ENCODE measurements at places on chromosomes 13 and 19.

GRCh38 chr13:50840284-50840683, 3.2 kb downstream of the DLEU7 start:
- DNase-seq, result peak; percentile 45

GRCh38 chr13:67330149-67330548, 100.0 kb upstream of the PCDH9 start:
- no peak for DNase-seq

- DNase-seq, result no peak
These were observed 5.9 kb downstream of the VAV1 start for GRCh38 chr19:6778386-6778785.

GRCh38 chr13:20779405-20779804, 5.6 kb upstream of the EEF1AKMT1 start:
- no peak for DNase-seq

DNA sequence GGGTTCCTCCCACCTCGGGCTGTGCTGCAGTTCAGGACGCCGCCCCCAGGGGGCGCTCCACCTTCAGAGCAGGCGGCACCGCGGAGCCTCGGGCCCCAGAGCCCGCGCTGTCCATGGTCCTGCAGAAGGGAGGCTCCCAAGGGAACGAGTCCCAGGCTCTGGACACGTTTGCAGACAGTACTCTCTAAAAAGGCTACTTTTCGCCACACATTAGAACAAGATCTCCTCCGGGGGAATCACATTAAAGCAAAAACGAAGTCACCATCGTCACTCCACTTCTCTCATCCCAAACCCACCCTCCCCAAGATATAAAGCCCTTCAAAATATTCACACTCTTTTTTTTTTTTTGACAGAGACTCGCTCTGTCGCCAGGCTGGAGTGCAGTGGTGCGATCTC, 4.6 kb upstream of the SIGLEC10 start:
- peak; percentile 73 for DNase-seq

- peak; percentile 66 for DNase-seq
These were observed 659 bp downstream of the ERF start for GRCh38 chr19:42254089-42254849.

GRCh38 chr13:96252903-96253302, 163.0 kb downstream of the HS6ST3 start:
- no peak for DNase-seq

DNA sequence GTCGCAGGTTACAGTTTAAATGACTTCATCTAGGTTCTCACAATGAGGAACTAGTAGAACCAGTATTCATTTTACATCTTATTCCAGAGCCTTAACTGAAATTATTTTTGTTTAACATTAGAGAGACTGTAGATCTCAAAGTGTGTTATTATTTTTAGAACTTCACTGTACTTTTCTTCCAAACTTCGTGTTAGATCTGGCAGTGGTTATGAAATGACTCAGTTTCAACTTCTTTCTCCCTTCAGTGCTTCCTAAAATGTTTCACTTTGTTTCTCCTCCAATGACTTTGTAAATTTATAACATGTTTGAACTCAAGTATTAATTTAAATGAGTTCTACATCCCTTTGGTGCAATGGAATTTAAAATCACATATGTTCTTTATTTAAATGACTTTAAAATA, 139.3 kb downstream of the PCDH9 start:
- DNase-seq, result no peak

- DNase-seq, result no peak
These were observed 13.8 kb downstream of the CEACAM1 start for GRCh38 chr19:42514449-42514848.

DNA sequence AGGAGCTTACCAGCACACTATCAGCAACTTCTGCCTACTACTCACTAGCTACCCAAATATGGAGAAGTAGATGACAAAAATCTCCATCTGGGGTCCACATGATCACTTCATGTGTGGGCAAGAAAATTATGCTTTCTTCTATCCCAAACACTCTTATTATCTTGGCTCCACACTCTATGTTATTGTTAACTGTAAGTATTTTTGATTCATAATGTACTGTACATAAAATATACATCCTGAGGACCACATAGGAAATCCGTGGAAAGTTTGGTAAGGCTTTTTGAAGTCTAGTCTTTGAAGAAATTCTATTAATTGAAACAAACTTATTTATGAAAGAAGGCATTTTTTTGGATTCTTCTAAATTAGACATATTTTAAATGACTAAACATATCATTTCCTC, 378.8 kb downstream of the DACH1 start:
- DNase-seq, result no peak

GRCh38 chr19:6616011-6616410, 25.1 kb upstream of the CD70 start:
- DNase-seq, result no peak

DNA sequence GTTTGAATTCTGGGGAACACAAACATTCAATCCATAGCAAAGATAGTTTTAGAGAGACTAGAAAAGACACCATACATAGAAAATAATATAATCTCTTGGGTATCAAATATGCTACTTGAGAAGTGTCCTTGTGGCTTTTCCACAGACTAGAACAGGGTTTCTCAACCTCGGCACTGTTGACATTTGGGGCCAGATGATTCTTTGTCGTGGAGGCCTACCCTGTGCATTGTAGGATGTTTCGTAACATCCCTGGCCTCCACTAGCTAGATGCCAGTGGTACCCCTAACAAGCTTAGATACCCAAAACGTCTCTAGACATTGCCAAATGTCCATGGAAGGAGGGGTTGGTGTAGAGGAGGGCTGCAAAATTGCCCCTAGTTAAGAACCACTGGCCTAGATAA, 2.2 kb upstream of the ESD start:
- DNase-seq, result no peak

- no peak for DNase-seq
These were observed 77.2 kb downstream of the DACH1 start for GRCh38 chr13:71789693-71790329.

DNA sequence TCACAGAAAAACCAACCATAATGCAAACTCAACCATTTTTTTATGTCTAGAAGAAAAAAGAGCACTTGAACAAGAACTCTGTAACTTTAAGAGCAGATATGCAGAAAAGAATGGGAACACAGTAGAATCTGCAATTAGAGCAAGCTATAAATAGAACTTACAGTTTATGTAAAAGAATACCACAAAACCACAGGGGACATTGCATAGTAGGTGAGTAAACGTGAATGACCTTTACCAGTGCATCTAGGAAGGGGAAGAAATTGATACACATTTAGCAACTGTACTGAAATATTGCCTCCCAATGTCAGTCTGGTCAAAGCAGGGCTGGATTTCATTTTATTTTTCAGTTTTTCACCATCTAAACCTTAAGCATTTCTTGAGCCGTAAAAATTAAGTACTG, 242.2 kb upstream of the EDNRB start:
- no peak for DNase-seq

- no peak for DNase-seq
These were observed 324.6 kb downstream of the KLF12 start for GRCh38 chr13:73809561-73809960.

GRCh38 chr13:35475960-35476943, at the start of gene MAB21L1:
Gene MAB21L1 (minus strand): TSS chr13:35476689. CDS start chr13:35476138, 551 bp downstream.
- no peak for DNase-seq

- DNase-seq, result no peak
These were observed 453.6 kb downstream of the IRS2 start for GRCh38 chr13:109332506-109333499.

DNA sequence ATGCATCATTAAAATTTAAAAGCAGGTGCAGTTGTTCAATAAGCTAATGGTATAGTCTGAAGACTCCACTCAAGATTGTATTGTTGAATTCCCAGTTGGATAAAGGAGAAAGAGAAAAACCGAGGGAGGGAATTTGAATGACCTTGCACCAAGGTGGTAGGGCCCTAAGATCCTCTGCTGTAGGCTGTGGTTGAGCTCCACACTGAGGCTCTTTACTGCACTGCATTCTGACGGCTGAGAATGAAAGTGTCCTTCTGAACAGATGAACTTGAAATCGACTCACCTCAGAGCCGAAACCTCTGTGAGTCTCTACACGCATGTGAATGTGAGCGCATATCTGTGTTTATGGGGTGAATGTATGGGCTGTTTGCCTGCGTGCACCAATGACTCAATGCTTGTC, 388.9 kb upstream of the DACH1 start:
- DNase-seq, result no peak
